ENCODE measurements at places on chromosomes 7 and 10.

DNA sequence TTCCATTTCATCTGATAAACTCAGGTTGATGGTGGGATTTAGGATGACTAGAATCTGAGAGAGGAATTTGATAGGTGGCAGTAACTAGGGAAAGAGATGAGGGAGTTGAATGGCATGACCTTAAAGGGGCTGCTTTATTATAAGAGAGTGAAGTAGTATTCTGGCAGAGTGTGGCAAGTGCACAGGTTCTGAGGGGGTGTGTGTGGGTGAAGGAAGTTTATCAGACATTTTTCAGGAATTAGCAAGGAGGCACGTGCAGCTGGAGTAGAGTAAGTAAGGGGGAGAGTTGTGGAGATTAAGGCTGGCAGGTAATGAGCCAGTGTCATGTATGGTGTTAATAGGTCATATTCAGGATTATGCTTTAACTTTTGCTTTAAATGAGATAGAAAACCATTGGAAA lies 40.5 kb downstream of the AHCYL2 start:
- DNase-seq, result no peak

DNA sequence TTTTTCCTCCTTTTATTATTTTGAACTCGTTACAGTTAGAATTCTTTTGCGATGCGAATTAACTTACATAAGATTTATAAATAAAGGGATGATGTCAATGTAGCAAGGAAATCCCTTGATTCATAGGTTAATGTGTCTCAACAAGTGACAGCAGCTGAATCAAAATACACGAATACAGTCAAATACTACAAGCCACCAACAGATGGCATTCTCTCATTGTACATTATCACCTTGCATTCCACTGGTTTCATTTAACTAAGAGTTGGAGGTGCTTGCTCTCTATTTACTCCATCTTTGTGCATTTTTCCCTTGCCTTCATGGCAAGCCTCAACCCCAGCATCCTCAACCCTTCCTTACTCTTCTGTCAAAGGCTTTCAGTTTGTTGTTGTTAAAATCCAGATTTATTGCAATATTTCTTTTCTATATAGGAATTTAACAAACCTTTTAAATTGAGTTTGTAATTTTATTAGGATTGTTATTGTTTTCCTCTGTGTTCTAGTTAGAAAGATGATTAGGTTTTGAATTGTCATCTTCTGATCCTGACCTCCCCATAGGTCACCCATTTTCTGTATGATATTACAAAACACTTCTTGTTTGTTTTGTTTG lies 78.3 kb downstream of the SLC25A40 start:
- DNase-seq, result no peak

DNA sequence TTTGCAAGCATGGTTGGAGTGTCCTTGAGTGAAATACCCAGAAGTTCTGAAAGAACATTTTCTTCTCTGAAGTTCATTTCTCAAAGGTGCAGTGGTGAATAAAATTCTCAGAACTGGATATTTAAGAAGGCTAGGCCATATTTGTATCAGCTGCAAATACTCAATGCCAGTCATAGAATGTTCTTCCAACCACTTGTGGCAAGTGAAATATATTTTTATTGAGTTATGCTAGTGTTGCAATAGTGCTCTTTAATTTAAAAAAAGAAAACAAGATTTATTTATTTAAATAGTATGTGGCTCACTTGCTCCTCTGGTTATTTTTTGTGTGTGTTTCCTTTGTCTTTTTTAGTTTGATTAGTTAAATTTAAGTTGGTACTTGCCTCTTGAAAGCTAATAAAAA lies 64.5 kb downstream of the PALS2 start:
- DNase-seq, result no peak

DNA sequence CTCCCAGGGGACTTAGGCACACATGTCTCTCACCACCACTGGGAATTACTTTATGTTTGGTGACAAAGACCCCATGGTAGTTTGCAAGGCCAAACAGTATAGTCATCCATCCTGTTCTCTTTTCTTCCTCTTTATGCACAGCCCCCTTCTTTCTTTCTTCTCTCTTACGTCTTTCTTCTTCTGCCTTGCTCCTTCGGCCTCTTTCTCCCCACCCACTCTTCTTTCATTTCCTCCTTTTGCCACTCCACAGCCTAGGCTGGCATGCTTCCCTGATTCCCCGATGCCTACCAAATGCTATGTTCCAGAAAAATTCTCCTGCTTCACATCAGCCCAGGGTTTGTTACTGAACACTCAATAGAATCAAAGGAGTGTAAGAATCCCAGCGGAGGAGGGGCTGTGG lies 62.4 kb upstream of the MKLN1 start:
- no peak for DNase-seq

GRCh38 chr10:49610458-49611165 lies 502 bp downstream of the SLC18A3 start:
- no peak for DNase-seq

GRCh38 chr10:125555743-125556142 lies 127.2 kb downstream of the TEX36 start:
- no peak for DNase-seq

All from T-helper 22 cell (primary cell).